NCI-H460 (cell line): ENCODE measurements at places on chromosomes 7 and 10. TPM values are rescaled to one million over a fixed set of nuclear protein-coding genes. Genes with fewer than 3 reads are reported as not detected.

GRCh38 chr7:130442601-130443000 is 1.8 kb upstream of the CEP41 start:
- DNase-seq, result no peak

DNA sequence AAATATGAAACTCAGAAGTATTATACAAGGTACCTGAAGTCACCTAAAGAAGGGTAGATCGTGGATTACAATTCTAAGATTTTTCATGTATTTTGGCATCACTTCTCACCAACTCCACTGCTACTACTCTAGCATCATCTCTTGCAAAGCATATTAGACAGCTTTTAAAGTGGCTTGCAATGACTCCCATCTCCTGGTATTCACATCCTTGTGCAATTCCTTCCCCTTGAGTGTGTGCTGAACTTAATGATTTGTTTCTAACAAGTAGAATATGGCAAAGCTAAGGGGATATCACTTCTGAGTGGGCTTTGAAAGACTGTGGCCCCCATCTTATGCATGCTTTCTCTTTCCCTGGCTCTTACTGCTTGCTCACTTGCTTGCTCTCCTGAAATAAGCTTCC is 280.2 kb downstream of the SNX13 start:
- DNase-seq, result no peak

DNA sequence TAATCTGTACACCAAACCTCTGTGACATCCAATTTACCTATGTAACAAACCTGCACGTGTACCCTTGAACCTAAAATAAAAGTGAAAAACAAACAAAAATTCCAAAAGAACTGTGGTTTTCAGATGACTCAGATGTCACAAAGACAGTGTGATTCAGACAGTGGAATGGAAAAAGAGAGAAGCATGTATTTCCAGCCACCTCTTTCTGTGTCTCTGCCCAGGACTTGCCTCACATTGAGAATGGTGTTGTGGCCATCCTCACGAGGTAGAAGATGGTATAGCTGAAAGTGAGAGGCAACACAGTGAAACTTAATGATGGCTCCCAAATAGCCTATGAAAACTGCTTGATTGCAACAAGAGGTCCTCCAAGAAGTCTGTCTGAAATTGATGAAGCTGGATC is 78.0 kb downstream of the ARL5B start:
- no peak for DNase-seq

- no peak for DNase-seq
These were observed 21.2 kb upstream of the NPS start for GRCh38 chr10:127527891-127528290.

DNA sequence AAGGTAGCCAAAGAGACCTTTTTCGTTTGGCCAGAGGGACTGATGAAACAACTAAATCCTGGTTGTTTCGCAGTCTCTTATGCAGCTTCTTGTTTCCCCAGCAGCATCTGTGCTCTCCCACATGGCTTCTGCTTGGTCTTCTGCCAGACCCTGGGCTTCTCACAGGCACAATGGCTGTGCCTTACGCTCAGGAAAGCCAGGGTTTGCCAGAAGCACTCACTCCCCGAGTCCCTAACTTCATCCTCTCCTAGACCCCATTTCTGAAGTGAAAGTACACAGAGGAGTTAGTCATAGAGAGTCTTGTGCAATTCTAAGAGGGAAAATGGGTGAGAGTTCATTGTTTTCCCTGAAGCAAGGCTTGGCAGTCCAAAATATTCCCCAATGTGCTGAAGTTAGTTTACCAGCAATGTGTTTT is 121.7 kb downstream of the EVX1 start:
- DNase-seq, result no peak

GRCh38 chr10:47050618-47051455 is 139.6 kb downstream of the PTPN20 start:
- no peak for DNase-seq

DNA sequence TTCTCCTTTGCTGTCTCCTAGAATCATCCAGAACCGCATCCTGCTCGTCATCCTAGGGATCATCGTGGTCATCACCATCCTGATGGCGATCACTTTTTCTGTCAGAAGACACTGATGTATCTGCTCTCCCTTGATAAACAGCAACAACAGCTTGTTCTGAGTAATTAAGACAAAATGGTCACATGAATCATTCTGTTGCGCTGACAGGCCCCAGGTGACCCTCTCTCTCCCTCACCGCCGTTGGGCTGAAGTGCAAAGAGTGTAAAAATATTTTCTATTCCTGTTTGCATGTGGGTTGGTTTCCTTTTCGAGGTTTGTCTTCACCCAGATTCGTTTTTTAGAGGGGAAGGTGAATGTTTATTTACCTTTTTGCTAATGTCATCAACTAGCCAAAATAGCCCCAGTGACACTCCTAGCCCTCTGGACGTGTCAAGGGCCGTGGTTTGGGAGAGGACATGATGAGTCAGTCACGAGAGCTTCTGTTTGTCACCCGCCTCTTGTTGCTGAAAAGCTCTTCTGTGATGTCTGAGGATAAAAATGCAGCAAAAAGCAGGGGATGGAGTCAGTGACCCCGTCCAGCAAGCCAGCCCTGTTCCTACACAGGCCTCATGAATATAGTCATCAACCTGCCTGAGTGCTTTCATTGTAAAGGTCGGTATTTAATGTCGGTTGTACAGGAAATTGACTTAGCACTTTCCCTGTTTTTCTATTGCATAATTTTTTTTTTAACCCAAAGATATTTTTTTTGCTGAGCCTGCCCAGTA is 134.6 kb upstream of the TCF7L2 start:
- DNase-seq, result no peak

GRCh38 chr10:110410329-110411046 is 87.2 kb upstream of the DUSP5 start:
- peak; percentile 96 for DNase-seq

- no peak for DNase-seq
These were observed 776.4 kb downstream of the TYW1 start for GRCh38 chr7:67773081-67773480.

- DNase-seq, result no peak
These were observed 32.3 kb downstream of the RAB18 start for GRCh38 chr10:27536437-27536836.

GRCh38 chr10:25641595-25641994 is 292.4 kb upstream of the MYO3A start:
- no peak for DNase-seq

GRCh38 chr10:110387983-110388686 is 83.4 kb upstream of the SMNDC1 start:
- no peak for DNase-seq

DNA sequence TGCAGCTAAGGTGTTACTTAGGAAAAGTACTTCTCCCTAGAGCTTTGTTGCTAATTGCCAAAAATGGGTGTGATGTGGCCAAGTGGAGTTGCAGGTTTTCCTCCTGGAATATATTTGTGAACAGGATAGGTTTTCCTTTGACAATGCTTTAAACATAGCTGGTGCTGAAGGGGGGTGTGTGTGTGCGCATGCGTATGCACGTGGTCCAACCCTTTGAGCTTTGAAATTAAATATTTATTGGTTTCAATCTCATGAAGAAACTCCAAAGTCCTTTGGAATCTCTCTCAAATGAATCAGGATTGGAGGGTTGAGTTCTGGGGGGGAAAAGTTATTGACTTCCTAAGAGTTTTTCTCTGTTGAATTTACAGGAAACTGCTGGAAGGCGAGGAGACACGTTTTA is 11.1 kb downstream of the INA start:
- no peak for DNase-seq

DNA sequence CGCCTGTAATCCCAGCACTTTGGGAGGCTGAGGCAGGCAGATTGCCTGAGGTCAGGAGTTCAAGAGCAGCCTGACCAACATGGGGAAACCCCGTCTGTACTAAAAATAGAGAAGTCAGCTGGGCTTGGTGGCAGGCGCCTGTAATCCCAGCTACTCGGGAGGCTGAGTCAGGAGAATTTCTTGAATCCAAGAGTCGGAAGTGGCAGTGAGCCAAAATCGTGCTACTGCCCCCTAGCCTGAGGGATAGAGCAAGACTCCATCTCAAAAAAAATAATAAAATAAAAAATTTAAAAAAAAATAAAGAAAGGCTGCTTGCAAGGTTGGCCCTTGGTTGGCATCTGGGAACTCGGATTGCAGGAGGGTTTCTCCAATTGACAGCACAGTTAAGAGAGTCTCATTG is 221.6 kb downstream of the DGKI start:
- no peak for DNase-seq

GRCh38 chr7:5284304-5285281 is 1.9 kb downstream of the SLC29A4 start:
- no peak for DNase-seq

DNA sequence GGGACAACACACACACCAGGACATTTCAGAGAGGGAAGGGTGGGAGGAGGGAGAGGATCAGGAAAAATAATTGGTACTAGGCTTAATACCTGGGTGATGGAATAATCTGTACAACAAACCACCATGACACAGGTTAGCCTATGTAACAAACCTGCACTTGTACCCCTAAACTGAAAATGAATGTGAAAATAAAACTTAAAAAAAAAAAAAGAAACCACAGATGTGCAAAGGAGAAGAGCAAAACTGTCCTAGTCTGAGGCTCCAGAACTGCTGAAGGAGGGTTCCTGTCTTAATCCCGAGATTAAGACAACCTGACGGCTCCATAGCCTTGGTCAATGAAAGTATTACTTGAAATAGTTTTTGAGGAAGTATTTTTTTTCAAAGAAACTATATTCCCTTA is 423.0 kb downstream of the NEBL start:
- no peak for DNase-seq

DNA sequence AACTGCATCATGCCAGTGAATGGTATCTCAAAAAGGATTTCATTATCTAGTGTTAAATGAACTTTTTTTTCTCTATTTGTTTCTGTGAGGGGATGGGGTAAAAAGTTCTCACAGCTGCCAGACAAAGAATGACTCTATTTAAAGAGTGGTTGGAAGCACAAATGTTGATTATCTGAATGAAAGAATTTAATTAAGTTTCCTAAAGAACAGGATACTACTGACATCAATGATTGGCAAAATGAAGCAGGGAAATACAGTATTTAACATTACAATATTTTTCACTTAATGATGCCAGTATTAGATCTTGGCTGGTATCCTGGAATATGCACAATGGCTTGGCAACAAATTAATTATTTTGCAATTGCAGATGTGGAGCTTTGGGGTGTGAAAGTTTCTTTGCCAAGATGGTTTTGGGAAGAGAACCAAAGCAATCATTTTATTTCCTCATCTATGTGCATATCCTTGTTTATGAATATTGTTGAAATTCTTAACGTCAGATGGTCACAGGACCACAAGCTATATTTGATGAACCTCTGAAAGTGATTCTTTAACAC is 336.8 kb downstream of the ARL4A start:
- no peak for DNase-seq

DNA sequence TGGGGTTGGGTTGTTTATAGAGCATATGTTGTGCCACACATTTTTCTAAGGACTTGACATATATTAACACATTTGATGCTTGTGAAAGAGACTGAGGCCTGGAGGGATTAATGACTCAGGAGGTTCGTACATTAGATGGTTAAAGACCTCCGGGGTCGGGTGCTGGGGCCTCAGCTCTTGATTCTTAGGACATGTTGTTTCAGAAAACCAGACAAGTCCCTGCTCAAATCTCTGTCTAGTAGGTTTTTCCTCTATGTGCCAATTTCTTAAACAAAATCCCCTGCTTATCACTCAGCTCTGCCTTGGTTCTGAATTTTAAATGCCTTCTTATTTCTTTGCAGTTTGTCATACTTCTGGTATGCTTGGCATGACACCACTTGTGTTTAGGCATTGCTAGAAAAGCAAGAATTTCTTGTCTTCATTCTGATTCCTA is 5.8 kb downstream of the UPP1 start:
- DNase-seq, result no peak

GRCh38 chr7:133050200-133050995 is 31.5 kb downstream of the CHCHD3 start:
- DNase-seq, result no peak

DNA sequence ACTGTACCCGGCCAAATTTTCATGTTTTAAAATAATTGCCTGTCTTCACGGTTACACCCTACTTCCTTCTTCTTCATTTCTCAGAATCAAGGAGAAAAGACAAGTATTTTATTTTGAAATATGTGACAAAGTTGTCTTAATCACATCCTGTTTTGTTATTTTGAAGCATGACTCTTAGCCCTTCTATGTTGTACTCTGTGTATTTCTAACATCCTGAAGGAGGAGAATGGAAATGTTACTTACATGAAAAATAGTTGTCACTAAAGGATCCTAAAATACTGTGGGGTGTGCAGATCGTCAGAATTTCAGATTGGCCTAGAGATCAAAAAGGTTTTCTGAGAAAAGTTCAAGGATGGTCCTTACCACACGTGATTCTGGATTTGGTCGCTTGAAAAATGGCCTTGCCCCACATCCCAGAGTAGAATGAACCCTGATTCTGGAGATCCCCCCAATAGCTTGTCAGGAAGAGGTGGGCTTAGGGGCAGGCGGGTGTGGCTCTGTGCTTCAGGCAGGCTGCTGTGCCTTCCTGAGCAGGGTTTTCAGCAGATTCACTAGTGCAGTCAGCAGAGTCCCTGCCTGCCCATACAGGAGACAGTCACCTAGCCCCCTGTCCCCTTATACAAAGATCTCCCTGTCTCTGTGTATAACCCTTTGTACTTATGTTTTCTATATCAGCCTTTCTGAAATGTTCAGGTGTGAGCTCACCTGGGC is 8.6 kb downstream of the UPP1 start:
- no peak for DNase-seq

DNA sequence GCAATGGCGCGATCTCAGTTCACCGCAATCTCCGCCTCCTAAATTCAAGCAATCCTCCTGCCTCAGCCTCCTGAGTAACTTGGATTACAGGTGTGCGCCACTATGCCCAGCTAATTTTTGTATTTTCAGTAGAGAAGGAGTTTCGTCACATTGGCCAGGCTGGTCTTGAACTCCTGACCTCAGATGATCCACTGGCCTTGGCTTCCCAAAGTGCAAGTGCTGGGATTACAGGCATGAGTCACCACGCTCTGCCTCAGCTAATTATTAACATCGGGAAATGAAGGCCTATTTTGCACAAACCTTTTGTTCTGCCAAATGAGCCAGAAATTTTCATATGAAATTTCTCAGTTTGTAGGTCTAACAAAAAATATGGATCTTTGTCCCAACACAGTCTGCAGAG is 106.7 kb upstream of the ODAD2 start:
- DNase-seq, result no peak

- peak; percentile 88 for DNase-seq
These were observed at the start of gene HERPUD2 for GRCh38 chr7:35694784-35695472. Gene HERPUD2 (minus strand): TSS chr7:35695135. CDS start chr7:35694330, 805 bp downstream.

LLCFC1 gene
- not detected in 2 replicates for total RNA-seq

SMKR1 gene
- 4.4 and 4.6 TPM in 2 replicates for total RNA-seq

CALN1 gene
- total RNA-seq, result not detected in 2 replicates

SPDYE3 gene
- not detected in 2 replicates for total RNA-seq

PIP gene
- total RNA-seq, result not detected in 2 replicates

SVIL gene
- 9.6 and 10.8 TPM in 2 replicates for total RNA-seq

GDF2 gene
- total RNA-seq, result not detected in 2 replicates

SSBP1 gene
- total RNA-seq, result 360 and 362 TPM in 2 replicates

LOXL4 gene
- total RNA-seq, result 0.09 and 0.20 TPM in 2 replicates

SLC26A5 gene
- total RNA-seq, result not detected in 2 replicates

MMD2 gene
- not detected in 2 replicates for total RNA-seq

ZNF3 gene
- 29.1 and 30.5 TPM in 2 replicates for total RNA-seq
